Activated T-cell treated with anti-CD3 and anti-CD28 coated beads, Interleukin-2, amount 50 U/mL, for 1 hour (primary cell): ENCODE measurements at places on chromosomes 13 and 19.

GRCh38 chr13:28538932-28539331, 44.0 kb upstream of the FLT1 start:
- no peak for DNase-seq

DNA sequence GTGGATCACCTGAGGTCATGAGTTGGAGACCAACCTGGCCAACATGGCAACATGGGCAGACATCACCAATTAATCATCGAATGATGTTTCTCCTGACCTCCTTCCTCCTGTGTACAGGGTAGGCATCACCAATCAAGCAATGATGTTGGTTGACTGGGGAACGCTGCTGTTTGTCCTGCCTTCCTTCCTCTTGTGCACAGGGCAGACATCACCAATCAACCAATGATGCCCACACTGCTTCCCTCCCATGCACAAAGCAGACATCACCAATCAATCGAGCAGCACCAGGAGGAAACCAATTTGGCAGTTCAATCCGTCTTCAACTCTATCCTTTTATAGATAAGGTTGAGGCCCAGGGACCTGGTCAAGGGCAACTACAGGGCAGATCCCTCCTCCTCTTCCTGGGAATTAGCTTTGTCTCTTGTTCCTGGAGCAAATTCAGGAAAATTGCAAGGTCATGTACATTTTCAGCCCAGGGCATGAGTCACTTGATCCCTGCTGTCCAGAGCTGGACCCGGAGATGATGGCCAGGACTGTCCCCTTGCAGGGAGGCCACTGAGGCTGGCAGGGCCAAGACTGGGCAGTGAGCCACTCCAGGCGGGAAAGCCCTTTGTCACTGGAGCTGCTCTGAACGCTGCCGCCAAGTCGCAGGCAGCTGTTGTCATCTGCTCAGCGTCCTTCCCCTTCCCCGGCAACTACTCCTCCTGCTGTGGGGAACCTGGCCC, 5.3 kb upstream of the CSNK1G2 start:
- DNase-seq: no peak

DNA sequence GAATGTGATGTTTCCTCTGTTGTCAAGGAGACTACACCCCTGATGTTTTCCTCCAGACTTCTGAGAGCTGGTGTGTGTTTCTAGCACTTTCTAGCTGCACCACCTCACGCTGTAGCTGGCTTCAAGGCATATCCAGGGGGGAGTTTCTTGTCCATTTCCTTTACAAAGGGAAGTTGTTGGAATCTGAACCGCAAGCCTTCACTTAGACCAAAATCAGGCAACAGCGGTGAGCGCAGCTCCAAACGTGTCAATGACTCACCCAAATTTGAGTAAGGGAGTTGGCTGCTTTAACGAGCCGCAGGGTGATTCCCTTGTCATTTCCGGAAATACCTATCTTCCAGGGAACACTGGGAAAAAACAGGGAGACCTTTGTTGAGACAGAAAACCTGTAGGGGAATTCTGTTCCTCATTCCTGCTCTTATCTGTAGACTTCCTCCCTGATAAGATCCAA, 2.5 kb downstream of the LDLR start:
- peak; percentile 68 for DNase-seq

- no peak for DNase-seq
These were observed 16.3 kb upstream of the RNASEH2B start for GRCh38 chr13:50893211-50893852.

DNA sequence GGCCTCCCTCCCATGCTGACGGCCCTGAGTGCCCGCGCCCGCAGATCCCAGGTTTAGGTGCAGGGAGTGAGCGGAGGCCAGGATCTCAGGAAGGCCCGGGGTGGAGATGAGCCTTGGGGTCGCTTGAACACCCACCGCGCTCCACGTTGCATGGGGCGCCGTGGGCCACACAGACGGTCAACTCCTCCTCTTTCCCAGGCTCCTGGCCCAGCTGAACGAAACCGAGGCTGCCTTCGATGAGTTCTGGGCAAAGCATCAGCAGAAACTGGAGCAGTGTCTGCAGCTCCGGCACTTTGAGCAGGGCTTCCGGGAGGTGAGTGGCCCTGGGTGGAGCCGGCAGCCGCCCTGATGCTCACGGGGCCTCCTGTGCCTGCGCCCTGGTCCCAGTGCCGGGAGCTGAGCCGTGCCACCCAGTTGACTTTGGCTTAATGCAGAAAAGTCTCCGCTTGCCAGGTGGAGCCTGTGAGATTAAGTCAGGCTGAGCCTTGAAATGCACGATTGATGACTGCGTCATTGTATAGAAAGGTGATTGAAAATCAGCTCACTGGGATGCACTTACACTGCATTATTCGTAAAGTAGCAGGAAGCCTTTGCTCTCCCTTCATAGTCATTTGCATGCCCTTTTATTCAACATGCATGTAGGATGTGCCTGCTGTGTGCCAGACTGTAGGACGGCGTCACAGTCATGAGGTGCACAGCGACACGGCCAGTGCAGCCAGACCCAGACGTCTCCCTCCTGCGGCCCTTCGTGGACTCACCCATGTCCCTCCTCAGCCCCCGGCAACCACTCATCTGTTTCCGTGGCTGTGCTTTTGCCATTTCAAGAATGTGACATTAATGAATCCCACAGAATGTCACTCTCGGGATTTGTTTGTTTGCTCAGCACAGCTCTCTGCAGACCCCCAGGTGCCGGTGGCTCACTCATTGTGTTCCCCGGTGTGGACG, 35.5 kb upstream of the F7 start:
- DNase-seq: no peak

DNA sequence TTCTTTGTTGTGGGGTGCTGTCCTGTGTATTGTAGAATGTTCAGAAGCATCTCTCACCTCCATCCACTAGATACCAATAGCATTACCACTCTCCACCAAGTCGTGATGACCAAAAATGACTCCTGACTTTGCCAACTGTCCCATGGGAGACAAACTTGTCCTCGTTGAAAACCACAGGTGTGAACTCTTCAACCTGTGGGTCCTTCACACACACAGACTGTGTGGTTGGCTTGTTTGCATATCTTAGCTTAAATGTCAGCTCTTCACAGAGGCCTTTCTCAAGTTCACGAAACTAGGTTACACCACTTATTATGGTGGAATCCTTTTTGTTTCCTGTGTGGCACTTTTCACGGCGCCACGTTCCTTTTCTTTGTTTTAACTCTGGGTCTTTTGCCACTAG, 6.8 kb downstream of the GPC5 start:
- no peak for DNase-seq

DNA sequence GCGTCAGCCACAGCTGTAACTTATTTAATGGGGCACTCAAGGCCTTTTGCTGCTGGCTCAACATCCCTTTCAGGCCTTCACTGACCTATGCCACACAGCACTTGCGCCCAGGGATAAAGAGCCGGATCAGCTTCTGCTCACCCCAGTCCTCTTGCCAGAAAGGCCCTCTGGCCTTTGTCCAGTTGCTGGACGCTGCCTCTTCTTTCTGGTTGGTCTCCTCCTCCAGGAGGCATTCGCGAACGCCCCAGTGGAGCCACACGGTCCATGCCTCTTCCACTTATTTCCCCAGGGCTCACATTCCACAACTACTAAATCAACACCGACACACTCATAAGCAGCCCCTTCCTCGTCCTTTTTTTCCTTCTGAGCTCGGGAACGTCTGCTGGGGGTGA, 3.7 kb upstream of the ZNF329 start:
- peak; percentile 22 for DNase-seq

DNA sequence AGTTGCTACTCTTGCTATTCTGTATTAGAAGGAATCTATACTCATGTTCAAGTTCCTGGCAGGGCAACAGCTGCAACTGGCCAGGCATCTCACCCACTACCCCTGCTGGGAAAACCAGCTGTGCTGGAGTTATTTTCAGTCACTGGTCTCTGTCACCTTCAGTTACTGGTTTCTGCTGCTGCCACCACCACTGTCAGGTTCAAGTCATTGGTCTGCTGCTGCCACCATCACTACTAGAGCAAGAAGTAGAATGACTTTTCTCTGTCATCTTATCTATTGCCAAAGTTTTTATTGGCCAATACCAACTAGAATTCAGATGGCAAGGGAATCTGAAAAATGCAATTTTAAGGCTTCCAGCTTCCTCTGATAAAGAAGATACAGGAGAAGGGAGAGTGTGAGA, 1615.2 kb downstream of the OLFM4 start:
- DNase-seq: no peak

DNA sequence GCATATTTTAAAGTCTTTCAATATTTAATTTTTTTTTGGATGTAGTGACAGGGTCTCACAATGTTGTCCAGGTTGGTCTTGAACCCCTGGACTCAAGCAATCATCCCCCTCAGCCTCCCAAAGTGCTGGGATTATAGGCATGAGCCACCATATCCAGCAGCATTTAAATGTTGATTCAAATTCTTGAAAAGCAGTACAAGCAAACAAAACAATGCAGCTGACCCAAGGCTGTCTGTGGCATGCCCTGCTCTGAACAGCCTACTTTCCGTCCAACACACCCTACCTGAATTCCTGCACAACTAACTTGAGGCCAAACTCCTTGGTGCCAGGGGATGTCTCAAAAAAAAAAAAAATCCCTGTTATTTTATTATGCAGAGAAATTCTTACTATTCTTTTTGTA, 23.0 kb downstream of the NEK5 start:
- no peak for DNase-seq

- DNase-seq: no peak
These were observed 601.0 kb downstream of the FGF9 start for GRCh38 chr13:22271903-22272302.
